ENCODE measurements at places on chromosomes 6 and 20.

GRCh38 chr6:99822741-99823512, 171.1 kb downstream of the MCHR2 start:
- DNase-seq, result peak; percentile 85

GRCh38 chr6:155530219-155530834, 74.7 kb upstream of the NOX3 start:
- DNase-seq, result peak; percentile 55

DNA sequence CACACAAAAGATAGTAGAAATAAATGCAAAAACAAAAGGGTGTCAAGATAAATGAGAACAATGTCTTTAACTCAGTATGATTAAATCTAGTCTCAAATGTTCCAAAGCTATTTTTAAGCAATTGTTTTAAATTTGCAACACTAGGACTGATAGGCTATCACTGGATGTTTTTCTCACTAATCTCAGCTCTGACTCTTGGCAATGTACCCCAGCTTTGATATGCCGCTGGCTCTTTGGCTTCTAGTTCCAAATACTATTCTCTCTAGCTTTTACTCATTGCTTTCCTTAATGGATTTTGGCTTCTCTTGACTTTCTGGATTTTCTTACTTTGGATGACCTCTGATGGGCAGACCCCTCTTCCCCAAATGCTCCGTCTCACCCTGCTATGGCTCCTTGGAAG, 116.0 kb upstream of the SLC35B3 start:
- DNase-seq, result no peak

- DNase-seq, result no peak
These were observed 36.5 kb downstream of the ZNF217 start for GRCh38 chr20:53557130-53557529.

GRCh38 chr20:6468423-6469116, 298.9 kb upstream of the BMP2 start:
- no peak for DNase-seq

- DNase-seq, result peak; percentile 93
These were observed 53.3 kb downstream of the APCDD1L start for GRCh38 chr20:58461899-58462298.

GRCh38 chr20:62622877-62623487, 19.3 kb upstream of the SLCO4A1 start:
- no peak for DNase-seq

- no peak for DNase-seq
These were observed 45.4 kb downstream of the SYNJ2 start for GRCh38 chr6:158026901-158027589.

DNA sequence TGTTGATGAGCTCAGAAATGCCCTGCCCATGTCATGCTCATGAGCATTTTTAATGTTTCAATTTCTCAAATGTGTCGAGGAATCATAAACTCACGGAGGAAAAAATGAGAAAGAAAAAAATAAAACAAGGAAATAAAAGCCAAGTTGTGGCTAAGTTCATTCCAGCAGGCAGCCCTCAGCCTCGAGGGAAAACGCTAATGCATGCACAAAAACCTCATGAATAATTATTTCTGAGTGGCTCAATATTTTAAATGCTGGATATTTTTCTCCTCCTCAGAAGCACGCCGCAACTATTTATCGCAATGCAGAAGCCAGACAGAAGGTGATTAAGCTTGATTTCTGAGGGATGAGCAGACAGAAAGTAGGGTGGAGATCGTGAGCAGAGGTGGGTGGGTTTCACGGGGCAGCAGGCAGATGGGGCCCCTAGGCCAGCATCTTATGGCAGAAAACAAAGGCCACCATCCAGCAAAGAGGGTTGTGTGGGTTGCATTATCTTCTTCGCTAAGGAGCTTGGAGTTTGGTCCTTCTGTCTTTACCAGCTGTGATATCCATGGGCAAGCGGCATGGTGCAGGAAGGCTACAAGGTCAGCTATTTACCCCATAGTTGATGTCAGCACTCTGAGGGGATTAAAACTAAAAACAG, 151.5 kb upstream of the LRFN2 start:
- no peak for DNase-seq

- DNase-seq, result no peak
These were observed 1.3 kb downstream of the PHACTR2 start for GRCh38 chr6:143679041-143679440.

- DNase-seq, result peak; percentile 81
These were observed 1.2 kb downstream of the RNF217 start for GRCh38 chr6:124963416-124963785.

- DNase-seq, result no peak
These were observed 12.7 kb upstream of the STK35 start for GRCh38 chr20:2088891-2089290.

DNA sequence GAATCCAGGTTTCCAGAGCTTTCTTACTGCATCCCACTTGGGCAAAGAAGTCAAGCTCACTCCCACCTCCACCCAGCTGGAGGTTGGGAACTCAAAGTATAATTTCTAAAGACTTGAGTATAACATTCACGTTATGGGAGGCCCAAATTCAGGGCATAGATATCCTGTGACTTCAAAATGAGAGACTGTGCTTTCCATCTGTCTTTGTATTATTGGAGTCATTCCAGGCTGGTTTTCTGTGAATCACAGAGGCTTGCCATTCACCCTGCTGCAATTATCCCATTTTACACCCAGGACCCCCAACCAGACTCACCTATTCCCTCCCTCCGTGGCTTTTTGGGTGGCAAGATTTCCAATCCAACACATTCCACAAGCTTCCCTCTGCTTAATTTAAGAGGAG, 19.3 kb upstream of the SRC start:
- no peak for DNase-seq

DNA sequence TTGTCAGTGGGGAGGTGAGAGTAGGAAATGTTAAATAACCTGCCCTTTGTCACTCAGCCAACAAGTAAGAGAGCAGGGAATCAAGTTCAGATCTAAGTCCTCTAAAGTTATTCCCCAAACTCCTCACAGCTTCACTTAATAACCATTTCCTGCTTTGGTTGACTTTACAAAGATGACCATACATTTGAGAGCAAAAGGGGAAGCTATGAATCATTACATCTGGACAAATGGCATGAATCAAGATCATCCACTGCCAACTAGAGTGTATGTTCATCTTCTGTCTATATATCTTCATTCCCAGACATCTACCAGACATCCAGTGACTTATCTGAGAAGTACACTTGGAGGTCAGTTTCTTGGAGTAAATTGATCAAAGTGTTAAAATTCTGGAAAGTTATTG, 15.1 kb upstream of the HIVEP2 start:
- peak; percentile 13 for DNase-seq

- DNase-seq, result no peak
These were observed 21.0 kb downstream of the XRN2 start for GRCh38 chr20:21324126-21324525.

GRCh38 chr6:148866657-148867268, 119.9 kb downstream of the UST start:
- DNase-seq, result no peak

DNA sequence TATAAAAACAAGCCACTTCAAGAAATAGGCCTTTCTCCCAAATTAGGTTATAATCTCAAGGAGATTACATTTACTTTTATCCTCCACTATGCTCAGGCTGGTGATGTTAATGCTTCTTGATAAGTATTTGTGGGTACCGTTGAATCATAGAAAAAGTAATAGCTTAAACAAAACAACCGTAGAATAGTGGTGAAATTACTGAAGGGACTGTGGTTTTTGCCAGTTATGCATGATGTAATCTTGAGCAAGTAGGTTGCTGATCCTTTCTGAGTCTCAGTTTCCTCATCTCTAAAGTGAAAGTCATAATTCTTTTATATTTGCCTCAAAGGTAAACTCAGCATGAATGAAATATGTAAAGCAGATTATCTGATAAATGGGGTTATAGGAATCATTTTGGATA, 187.3 kb upstream of the JAG1 start:
- peak; percentile 81 for DNase-seq

DNA sequence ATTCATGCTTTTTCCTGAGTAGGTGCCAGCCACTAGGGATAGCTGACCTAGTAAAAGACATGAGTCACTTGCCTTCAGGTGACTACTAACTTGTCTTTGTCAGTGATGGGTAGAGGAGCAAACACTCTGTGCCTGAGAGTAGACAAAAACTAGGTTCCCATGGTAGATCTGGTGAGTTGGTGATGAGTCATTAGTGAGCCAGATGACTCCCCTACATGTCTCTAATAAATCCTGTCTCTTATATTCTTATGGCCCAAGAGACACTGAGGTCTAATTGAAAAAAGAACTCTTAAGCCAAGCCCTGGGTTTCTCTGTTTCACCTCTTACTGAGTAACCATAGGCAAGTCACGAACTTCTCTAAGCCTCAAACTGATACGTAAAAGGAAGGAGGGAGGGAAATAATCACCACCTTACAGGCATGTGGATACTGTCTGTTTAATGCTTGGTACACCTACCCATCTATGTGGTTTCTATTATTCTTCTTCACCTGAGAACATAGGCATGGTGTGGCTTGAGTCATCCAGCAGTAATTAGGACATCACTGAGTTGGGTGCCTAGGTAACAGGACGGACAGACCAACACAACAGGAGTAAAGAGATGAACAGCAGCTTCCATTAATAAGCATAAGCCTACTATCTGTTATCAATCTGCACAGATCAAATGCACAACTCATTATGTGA, 20.3 kb downstream of the TTPAL start:
- DNase-seq, result peak; percentile 99

- peak; percentile 51 for DNase-seq
These were observed 9.2 kb upstream of the PLEKHG1 start for GRCh38 chr6:150590446-150590845.

DNA sequence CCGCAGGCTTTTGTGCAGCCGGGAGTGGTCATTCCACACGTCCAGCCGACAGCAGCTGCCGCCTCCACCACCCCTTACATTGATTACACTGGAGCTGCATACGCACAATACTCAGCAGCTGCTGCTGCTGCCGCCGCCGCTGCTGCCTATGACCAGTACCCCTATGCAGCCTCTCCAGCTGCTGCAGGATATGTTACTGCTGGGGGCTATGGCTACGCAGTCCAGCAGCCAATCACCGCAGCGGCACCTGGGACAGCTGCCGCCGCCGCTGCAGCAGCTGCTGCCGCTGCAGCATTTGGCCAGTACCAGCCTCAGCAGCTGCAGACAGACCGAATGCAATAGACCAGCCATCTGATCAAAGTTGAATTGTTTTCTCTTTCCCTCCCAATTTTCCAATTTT, 10.6 kb downstream of the RBM24 start:
- DNase-seq, result no peak

DNA sequence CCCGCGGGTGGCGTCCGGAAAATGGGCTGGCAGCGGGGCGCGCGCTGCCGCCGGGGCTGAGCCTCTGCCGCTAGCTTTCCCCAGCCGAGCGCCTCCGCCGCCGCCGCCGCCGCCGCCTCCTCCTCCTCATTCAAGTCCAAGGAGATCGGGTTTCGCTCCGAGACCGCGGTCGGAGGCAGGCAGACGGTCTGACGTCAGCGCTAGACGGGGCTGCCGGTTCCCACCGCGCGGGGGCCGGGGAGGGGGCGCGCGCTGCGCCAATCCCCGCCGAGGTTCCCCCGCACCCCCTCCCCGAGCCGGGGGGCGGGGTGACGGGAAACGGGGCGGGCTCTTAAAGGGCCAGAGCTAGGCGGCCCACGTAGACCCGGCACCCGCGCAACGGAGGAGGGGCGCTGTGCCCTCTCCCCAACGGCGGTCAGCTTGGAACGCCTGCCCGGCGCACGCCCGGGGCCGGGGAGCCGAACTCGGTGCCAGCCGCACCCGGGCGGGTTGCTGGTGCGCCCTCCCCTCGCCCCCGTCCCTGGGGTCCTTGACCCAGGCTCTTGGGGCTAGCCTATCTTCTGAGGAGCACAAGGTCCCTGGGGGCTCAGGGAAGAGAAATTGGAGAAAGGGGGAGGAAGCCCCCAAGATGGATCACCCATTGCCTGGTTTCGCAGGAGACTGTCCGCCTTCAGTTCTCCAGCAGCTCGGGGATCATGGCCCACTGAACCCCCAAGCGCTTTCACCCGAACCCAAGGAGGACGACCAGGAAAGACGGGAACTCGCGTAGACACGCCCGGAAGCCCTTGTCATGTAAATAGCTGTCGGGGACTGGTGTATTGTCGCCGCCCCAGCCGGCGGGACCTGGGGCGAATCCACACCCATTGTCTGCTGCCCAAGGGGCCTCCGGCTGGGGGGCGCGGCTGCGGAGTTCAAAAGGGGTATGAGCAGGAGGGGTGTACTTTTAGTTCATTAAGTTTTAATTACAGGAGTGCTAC, at the start of gene PMEPA1:
Gene PMEPA1, minus strand, starts transcription at position 193 of the 977 bp plus-strand sequence. CDS start 433 bp downstream, outside the sequence.
- DNase-seq, result peak; percentile 98

- DNase-seq, result no peak
These were observed 41.1 kb upstream of the ZNF831 start for GRCh38 chr20:59122566-59122919.

DNA sequence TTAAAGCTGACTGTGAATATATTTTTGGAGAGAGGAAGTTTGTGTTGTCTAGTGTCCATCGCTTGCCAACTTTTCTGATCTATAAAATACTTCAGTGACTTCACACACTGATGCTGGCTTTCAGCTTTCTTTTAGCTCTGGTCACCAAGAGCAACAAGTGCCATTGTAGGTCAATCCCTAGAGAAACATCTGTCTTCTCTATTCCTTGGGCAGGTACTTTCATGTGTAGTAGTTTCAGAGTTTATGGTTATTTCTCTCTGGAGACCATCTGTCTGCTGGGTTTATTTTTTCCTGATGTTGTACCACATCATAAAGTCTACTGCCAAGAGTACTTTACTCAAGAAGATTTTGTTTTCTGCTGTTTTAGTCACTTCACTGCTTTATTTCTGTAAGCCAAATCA, 249.9 kb downstream of the KHDC1L start:
- no peak for DNase-seq

DNA sequence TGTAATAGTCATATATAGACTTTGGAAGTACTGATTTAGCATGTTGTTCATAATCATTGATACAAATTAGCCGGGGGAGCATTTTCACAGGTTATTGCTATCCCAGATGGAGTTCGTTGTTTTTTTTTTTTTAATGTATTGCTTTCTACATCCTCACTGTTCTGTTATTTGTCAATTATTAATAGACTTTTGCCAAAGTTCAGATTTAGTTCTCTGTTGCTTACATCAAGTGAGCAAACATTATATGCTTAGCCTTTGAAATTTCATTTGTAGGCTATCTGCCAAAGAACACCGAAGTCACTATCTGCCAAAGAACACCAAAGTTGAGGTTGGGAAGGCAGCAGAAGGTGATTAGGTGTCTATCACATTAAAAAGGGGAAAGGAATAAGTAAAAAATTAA, at the start of gene HAO1:
Gene HAO1, minus strand, starts transcription at position 118 of the 400 bp plus-strand sequence. Its CDS starts 36 bp downstream, at position 82.
- DNase-seq, result no peak

DNA sequence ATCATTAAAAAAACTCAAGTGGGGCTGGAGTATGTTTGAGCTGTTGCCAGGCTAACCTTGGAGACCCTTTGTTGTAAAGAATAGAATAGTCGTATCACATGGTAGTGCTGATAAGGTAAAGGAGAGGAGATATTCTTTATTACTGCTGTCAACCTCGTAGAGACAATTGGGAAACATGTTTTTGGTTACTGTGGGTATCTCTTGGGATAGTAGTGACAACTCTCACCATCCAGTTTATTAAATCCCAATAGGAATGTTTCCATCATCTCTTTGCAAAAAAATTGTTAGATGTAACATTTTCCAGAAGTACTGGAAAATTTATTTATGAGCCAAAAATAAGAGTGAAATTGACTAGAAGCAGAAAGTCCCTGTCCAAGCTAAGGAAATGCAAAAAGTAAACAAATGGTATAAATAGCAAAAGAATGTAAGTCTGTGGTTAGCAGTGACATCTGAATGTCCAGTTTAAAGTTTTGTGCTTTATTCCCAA, 829.3 kb upstream of the CITED2 start:
- no peak for DNase-seq
